ENCODE measurements at places on chromosomes 11 and 22. TPM values are rescaled to one million over a fixed set of nuclear protein-coding genes. Genes with fewer than 3 reads are reported as not detected.

DNA sequence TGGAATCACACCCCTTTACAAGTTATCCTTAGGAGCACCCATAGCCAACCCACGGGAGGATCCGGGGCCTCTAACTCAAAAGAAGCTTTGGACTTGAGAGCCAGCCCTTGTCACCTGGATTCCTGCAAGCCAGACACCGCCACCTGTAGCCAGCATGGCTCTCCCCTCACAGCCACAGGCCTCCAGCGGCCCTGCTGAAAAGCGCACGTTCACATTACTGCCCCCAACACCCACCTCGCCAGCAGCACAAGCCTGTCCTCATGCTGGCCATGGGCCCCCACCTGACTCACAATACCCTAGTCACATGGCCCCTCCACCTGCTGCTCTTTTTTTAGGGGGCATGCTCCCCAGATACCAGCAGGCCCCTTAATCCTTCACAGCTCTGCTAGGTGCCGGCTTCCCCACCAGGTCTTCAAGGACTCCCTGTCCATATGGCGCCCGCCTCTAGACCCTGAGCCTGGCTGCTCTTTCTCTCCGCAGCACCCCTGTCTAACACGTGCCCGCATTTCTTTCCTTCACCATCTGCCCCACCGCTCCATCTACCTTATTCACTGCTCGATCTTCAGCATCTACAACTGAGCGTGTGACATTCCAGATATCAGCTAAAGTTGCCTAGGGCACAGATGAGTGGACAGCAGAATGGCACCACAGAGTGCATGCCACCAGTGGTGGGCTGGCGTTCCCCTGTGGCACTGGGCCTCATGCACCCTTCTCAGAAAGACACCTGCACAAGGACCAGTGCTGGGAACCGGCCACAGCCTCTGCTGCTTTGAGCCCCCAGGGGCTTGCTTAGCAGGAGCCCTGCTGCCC lies 6.6 kb downstream of the CARS1 start:
- DNase-seq: no peak

DNA sequence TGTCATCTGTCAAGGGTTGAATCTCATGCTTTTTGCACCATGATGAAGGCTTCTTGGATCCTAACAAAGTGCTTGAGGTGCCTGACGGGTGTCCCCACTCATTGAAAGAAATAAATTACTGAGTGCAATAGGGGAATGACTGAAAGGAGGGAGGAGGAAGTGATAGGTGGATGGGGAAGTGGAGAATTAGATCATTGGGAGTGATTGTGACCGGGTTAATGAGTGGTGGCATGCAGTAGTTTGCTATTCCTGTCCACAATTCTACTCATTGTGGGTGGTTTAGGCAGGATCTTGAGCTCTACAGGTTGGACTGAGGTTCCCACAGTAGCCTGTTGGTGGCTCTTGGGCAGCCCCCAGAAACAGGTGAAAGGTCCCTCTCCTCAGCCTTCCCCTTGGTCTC lies 44.3 kb downstream of the THAP12 start:
- no peak for DNase-seq

DNA sequence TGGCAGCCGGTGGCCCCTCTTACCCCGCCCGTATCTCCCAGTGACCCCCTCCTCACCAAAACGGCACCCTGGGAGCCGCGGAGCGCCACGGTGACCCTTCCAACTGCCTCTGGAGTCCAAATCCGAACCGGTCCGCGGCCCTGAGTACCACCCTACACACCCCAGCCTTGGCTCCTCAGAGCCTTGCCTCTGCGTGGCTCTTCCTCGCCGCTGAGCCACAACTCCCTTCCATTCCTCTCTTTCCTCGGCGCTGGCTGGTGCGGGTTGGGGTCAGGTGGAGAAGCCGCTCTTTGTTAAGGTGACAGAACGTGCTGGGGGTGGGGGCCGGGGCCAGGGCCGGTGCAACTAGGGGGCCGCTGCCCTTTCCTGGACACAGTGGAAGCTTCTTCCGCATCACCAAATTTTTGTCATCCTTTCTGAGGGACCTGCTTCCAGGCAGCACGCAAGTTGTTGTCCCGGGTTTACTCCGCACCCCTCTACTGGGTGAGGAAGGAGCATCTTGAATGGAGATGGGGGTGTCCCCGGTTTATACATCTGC lies 6.5 kb downstream of the ALX4 start:
- no peak for DNase-seq

- no peak for DNase-seq
Measured at GRCh38 chr11:87740968-87741367, 434.3 kb downstream of the RAB38 start.

CARS1 gene
- total RNA-seq: 95.8 TPM

CWF19L2 gene
- total RNA-seq: 41.3 TPM

All from fibroblast of the aortic adventitia (primary cell).